ENCODE measurements at places on chromosomes 4 and X. TPM values are rescaled to one million over a fixed set of nuclear protein-coding genes. Genes with fewer than 3 reads are reported as not detected.
A peak's percentile ranks its signal among the peaks of the same experiment; 100 is the strongest.

Gene TDO2
- total RNA-seq, result not detected

Gene CXCL3
- 0.13 TPM for total RNA-seq

GRCh38 chr4:85726555-85726954, 251.6 kb downstream of the ARHGAP24 start:
- H3K27me3 ChIP-seq, result no peaks in the 10 kb centered on the region
- no peak overlapping the region for H3K27ac ChIP-seq
- H3K4me1 ChIP-seq, result no peaks in the 10 kb centered on the region
- no peak for DNase-seq

GRCh38 chr4:68592673-68593072, 16.6 kb upstream of the UGT2B17 start:
- no peak overlapping the region for H3K4me3 ChIP-seq
- no peaks in the 10 kb centered on the region for H3K36me3 ChIP-seq
- no peaks in the 10 kb centered on the region for H3K27me3 ChIP-seq
- no peak for DNase-seq
- no peak overlapping the region for H3K27ac ChIP-seq

Gene PRDM8
- not detected for total RNA-seq

- no peak for DNase-seq
- no peak overlapping the region for H3K4me3 ChIP-seq
- no peak overlapping the region for H3K27ac ChIP-seq
- peaks cover 49% of the 10 kb centered on the region for H3K4me1 ChIP-seq
- no peaks in the 10 kb centered on the region for H3K36me3 ChIP-seq
Observed at GRCh38 chr4:150255610-150256224, 177.5 kb downstream of the DCLK2 start.

- DNase-seq, result no peak
- no peak overlapping the region for H3K4me3 ChIP-seq
- no peaks in the 10 kb centered on the region for H3K27me3 ChIP-seq
- H3K27ac ChIP-seq, result no peak overlapping the region
- H3K36me3 ChIP-seq, result no peaks in the 10 kb centered on the region
Observed at GRCh38 chr4:25065431-25065858, 34.7 kb upstream of the LGI2 start.

GRCh38 chr4:101114936-101115372, 232.4 kb downstream of the PPP3CA start:
- H3K4me3 ChIP-seq, result no peak overlapping the region
- H3K36me3 ChIP-seq, result peaks cover 1% of the 10 kb centered on the region
- peak; percentile 99 for DNase-seq
- peak overlapping the region; percentile 86 for H3K27ac ChIP-seq
- peaks cover 38% of the 10 kb centered on the region for H3K4me1 ChIP-seq

Gene SMPX
- 0.67 TPM for total RNA-seq

DNA sequence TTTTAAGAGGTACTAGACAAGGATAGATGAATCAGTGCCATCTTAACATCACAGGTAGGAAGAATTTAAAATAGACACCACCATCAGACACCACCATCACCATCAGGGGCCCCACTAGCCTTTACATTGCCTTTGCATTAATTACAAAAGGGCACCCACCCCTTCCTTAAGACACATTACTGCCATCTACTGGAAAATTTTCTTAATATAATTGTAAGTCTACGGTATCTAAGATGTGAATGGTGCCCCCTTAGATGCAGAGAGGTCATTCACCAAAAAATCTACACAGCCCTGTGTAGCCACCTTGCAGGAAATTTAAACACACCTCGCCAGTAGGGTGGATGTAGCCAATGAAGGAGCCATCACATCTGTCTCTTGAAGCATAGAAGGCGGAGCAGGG, 184.1 kb downstream of the MID1IP1 start:
- H3K27ac ChIP-seq, result no peak overlapping the region
- H3K4me3 ChIP-seq, result no peak overlapping the region
- DNase-seq, result no peak
- H3K36me3 ChIP-seq, result no peaks in the 10 kb centered on the region

DNA sequence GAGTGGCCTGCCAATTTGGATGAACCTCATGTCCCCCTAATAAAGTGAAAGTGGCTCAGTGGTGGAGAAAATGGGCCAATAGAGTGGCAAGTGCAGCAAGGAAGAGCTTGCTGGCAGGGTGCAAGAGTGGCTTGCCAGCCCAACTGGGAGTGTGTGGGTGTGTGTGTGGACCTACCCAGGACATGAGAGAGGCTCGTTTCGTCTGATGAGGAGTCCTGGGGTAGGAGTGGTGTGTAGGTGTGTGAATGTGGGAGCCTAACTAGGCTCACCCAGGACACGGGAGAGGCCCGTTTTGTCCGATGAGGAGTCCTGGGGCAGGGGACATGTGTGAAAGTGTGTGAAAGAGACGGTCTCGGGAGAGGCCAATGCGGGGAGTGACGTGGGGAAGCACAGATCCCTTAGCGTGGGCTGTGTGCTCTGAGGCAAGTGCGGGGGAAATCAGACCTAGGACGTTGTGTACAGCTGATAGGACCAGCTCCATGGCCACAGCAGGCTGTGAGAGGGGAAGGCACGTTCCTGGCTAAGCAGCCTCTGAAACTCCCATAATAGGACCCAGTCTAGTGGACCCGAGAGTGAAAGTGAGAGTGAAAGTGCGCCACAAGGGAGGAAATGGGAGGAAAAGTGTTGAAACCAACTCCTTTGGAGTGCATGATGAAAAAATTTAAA, 5.3 kb downstream of the GAGE10 start:
- DNase-seq, result no peak
- no peaks in the 10 kb centered on the region for H3K36me3 ChIP-seq
- H3K4me1 ChIP-seq, result no peaks in the 10 kb centered on the region
- no peak overlapping the region for H3K27ac ChIP-seq
